ENCODE measurements at places on chromosomes 7 and 10.

- no peak for DNase-seq
Observed at GRCh38 chr7:83819911-83820310, 171.0 kb upstream of the SEMA3E start.

- DNase-seq, result peak; percentile 34
Observed at GRCh38 chr10:32055478-32056135, 618 bp downstream of the KIF5B start.

DNA sequence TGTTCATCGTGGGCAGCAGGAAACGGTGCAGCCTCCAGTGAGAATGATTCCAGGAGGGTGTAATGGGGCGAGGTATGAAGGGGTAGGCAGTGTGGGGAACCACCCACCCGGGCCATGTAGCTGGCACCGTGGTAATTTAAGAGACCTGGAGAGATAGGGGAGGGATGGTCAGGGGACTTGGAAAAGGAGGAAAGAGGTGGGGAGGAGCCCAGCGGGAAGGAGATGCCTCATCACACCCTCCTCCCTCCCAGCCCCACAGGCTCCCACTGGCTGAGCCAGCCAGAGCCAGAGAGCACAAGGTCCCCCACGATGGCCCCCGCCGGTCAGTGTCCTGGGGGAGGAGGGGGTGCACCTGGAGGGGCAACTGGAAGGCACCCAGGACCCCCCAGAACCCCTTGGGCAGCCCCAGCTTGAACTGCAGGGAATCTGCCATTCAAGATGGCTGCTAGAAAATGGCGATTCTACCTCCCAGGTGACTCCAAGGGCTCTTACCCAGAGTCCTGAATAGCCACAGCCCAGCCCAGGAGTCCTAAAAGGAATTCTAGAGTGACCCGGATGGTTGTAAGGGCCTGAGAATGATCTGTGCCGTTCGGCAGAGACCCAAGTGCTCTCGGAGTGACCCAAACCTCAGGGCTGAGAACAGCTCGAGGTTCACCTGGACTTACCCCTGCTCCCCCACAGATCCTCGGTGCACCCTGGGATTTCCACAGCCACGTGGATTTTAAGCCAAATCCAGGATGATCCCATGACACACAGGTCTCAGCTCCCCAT is 28.8 kb downstream of the CALML3 start:
- DNase-seq, result no peak

DNA sequence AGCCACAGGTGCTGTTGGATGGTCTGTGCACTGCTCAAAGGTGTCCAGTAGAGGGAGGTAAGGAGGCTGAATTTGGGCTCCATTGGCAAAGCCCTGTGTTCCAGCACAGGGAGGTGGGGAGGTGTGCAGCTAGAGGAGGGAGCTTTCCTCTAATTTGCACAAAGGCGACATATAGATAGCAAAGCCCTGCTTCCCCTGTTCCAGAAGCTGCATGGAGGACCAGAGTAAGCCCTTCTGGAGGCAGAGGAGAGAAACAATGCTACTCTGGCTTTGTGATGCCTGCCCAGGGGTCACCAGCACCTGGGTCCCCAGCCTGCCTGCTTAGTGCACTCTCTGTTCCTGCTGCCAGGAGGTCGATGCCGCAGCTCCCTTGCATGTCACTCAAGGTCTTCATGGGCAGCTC is 3.4 kb upstream of the ARHGAP22 start:
- no peak for DNase-seq

DNA sequence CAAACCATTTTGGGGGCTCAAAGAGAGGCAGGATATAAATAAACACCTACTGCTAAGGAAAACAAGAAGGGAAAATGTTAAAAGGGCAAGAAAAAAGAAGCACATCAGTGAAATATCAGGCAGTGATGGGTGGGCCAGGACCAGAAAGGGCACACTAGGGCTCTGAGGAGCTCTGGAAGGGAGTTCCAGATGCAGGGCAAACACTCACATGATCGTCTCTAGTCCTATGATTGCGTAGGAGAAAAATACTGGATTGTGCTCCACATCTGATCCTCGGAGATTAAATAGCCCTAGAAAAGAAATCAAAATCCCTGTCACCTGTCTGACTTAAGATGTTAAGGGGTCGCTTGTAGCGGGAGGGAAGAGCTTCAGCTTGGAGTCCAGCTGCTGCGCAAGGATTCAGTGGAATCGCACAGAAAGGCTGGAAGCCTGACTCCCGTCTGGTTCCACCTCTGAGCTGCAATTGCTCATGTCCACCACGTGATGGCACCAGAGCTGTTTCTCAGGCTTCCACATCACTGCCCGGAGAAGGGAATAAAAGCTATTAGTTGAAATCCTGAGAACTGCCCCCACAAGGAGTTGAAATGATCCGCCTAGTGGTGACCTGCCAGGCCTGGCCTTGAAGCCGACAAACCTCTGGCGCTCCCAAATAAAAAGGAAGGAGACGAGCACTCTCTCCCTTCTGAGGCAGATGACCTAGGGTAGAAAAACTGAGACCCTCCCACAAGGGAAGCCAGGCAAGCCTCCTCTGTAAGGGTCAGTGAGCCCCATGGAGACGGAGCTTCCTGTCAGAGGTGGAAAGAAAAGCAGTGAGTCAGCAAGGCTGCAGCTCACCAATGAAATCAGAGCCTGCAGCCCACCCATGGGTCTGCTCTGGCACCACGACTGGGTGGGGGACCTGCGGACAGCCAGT is 39.2 kb downstream of the XPNPEP1 start:
- peak; percentile 19 for DNase-seq

DNA sequence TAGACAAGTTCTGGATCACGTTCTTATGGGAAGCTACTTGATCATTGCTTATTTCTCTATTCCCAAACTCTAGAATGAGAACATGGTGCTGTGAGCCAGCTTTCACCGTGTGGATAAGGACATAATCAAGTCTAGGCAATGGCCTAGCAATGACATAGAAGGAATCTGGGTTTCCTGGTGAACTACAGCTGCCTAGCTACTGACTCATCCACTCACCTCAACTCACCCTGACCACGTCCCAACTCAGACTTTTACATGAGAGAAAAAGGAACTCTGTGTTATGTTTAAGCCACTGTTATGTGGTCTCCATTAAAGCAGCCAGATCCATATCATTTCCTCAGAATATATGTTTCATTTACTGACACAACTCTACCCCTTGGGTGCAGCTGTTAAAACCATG is 18.8 kb upstream of the MET start:
- DNase-seq, result no peak

GRCh38 chr10:72328829-72329204 is 25.9 kb downstream of the DNAJB12 start:
- DNase-seq, result no peak

GRCh38 chr7:107396990-107397389 is 72.9 kb upstream of the GPR22 start:
- DNase-seq, result no peak

- DNase-seq, result no peak
Observed at GRCh38 chr10:106708506-106708905, 456.0 kb downstream of the SORCS1 start.

GRCh38 chr10:108014902-108015177 is 850.3 kb upstream of the SORCS1 start:
- no peak for DNase-seq

GRCh38 chr10:111004016-111004415 is 72.8 kb upstream of the ADRA2A start:
- no peak for DNase-seq

DNA sequence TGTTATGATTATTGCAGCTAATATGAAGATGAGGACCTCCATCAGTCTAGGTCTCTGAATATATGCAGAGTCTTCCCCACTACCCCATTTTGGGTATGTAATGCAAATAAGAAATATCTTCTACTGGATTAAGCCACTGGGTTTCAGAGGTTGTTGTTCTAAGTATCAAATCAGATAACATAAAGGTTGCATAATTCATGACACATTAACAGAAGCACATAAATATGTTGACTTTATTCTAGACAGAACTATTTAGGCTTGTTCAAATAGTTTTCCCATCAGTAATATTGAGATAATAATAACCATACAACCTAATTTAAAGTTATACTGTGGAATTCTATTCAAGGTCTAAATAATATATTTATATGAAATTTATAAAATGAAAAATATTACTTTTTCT is 157.1 kb downstream of the ETV1 start:
- DNase-seq, result no peak

- no peak for DNase-seq
Observed at GRCh38 chr7:51141451-51142003, 175.1 kb downstream of the COBL start.

GRCh38 chr7:36651404-36651803 is 72.9 kb downstream of the AOAH start:
- no peak for DNase-seq

GRCh38 chr7:67918158-67918557 is 921.5 kb downstream of the TYW1 start:
- DNase-seq, result no peak

DNA sequence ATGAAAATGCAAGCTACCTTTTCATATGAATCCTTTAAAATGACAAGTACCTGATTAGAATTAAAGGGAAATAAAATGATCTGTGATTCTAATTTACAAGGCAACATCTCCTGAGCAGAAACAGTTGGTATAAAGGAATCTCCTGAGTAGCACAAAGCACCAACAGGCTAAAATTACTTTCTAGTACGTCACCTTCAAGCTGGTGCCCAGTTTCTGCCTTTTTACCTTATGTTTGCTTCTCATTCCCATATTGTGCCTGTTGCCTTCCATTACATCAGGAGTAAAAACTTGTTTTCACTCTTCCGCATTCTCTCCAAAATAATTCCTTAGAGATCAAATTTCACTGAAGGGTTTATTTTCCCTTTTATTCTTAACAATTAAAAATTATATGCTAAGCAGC is 587.1 kb upstream of the KCND2 start:
- no peak for DNase-seq

DNA sequence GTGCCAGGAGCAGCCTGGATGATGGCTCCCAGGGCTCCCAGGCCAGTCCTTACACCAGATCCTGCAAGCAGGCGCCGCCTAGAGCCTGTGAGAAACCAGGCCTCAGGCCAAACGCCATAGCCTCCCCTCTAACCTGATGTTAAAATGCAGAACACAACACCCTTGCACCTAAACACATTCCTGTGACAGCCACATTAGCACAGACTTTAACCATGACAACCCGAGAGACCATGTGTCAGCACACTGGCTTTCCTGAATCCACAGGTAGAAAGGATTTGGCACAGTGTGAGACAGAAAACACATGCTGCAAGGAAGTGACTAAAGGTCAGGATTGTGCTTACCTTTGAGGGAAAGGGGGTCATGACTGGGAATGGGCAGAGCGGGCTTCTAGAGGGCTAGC is 59.9 kb downstream of the SGMS1 start:
- DNase-seq, result no peak

DNA sequence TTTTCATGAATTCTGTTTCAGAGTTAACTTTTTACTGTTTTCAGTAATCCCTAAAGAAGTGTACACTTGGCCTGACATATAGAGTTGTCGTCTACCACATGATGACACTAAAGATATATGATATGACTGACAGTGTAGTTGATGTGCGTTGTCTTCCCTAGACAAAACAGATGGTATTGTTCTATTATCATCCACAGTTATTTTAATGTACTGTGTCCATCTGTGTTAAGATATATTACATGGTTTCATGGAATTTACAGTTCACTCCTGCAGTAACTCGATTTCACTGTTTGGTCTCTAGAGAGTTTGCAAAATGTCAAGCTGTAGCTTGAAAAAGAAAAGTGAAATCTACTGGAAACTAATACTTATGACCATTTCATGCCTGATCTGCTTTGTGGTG is 18.1 kb downstream of the FOXP2 start:
- no peak for DNase-seq

DNA sequence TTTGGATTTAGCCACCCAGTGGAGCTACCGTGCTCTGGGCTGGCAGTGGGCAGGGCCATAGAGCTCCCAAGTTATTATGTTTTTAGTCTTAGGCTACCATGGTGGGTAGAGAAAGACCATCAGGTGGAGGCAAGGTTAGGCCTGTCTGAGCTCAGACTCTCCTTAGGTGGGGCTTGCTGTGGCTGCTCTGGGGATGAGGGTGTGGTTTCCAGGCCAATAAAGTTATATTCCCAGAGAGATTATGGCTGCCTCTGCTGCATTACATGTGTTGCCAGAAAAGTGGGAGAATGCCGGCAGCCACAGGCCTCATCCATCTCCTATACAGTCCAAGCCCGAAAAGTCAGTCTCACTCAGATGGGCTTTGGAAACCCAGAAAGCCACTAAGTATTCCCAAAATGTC is 34.2 kb upstream of the PPP1R9A start:
- DNase-seq, result no peak

DNA sequence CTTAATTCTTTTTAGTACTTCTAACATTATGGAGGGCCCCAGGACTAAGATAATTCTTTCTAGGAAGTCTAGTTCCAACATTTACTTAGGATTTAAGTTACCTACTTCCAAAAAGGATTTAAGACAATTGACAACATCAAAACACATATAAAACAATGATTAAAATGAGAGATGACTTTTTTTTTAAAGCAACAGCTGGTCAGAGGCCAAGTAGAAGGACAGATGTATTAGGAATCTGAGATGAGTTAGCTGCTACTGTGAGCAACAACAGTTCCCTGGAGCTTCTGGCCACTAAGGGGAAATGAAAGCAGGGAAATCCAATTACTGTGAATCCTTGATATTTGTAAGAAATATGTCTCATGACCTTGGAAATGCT is 222.3 kb downstream of the PHTF2 start:
- no peak for DNase-seq

DNA sequence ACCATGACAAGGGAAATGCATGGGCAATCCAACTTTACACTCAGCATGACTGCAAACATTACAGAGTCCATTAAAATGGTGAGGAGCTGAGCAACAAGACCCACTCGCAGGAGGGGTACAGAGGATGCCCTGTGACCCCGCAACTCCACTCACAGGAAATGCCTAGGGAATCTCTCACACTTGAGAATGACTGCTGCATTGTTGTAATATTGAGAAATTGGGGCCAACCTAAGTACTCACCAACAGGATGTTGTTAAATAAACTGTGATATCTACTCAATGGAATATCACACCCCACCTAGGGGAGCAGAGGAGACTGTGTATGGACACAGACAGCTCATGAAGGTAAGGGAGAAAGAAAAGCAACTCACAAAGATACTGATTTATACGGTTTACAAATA is 53.4 kb upstream of the CAMK2B start:
- no peak for DNase-seq

DNA sequence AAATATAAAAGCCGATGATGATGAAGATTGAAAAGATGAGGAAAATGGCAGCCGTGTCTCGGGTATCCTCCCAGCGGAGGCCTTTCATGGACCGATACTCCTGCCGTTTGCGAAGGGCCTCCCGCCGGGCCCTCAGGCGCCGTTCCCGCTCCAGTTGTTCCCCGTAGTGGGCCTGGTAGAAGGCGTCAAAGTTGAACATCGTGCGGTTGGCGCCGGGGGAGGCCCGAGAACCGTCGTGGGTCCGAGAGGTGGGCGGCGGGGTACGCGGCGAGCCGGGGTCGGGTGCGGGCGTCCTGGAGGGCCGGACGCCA is 553 bp downstream of the DNAJC30 start:
- no peak for DNase-seq

GRCh38 chr10:44249490-44249889 is 135.4 kb downstream of the CXCL12 start:
- no peak for DNase-seq

All from stimulated activated CD4-positive, alpha-beta T cell treated with anti-CD3 and anti-CD28 coated beads, Interleukin-15, amount 100 ng/mL, for 1 hour (primary cell).